ELR (cell line): ENCODE measurements at places on chromosomes 1 and 21.

DNA sequence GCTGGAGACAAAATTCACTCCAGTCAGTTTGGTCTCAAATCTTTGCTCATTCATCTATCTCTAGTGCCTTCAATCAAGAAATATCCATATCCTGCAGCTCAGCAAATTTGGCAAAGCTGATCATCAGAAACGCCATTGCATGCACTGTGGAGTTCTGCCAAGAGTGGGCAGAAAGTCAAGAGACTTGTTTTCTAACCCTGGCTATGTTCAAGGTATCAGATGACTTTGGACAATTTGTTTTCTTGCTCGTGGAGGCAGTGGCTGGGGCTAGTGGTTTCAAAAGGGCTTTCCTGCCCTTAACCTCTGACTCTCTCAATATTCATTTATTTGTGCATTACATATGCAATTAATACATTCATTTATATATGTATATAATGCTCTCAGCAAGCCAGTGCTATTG, 12.8 kb upstream of the LRRC52 start:
- DNase-seq, result no peak

GRCh38 chr21:44805226-44805625, 3.6 kb upstream of the UBE2G2 start:
- no peak for DNase-seq

- DNase-seq, result no peak
These were observed 246.9 kb downstream of the MATN1 start for GRCh38 chr1:30476476-30476875.

DNA sequence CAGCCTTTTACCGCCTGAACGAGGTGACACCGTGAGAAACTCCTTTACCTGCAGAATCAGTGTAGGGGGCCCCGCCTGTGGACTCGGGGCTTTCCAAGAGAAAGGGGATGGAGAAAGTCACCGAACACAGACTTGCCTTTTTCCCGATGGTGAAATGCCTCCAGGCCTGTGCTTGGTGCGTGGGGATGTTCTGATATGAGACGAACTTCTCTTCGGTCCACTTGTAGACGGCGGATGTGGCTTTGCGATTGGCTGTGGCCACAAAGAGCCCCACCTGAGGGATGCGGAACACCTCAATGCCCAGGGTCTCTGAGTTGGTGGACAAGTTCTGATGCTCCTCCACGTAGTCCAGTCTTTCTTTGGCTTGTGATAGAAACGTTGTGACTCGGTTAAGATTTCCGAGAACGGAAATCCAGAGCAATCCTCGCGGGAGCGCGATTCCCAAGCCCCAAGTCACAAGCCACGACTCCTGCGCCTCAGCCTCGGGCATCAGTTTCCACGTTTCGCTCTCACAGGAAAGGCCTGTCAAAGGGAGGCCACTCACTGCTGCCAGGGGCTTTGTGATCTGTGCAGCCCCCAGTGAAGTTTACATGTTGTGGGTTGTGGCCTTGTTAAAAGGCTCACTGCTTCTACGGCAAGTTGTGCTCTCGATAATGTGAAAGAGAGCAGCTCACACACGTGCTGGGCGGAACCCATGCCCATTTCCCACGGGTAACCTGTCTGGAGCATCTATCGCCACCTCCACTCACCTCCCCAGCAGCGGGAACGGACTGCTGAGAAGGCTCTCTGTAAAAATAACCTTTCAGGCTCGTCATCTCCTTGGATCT, 12.6 kb downstream of the KRTAP10-1 start:
- no peak for DNase-seq

GRCh38 chr1:158924677-158925076, 6.7 kb upstream of the PYHIN1 start:
- DNase-seq, result no peak

GRCh38 chr1:155976062-155976912, 2.1 kb downstream of the ARHGEF2 start:
- DNase-seq, result peak; percentile 63

- DNase-seq, result peak; percentile 70
These were observed 100.8 kb downstream of the UCK2 start for GRCh38 chr1:165928075-165928731.

DNA sequence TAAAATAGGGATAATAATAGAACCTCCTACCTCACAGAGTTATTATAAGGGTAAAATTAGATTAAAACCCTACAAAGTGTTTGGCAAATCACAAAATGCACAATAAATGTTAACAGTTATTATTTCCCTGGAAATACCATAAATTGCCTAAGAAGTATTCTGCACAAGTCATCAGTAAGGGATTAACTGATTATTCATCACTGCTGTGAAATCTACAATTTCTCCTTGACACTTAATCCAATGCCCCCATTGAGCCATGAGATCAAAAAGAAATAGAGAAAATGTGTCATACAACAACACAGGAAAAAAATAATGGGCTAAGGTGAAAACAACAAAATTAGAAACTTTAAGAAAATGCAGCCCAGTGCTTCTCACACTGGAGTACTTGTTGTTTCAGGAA, 6.7 kb upstream of the SEC16B start:
- no peak for DNase-seq

GRCh38 chr1:16009030-16009460, 5.0 kb downstream of the SRARP start:
- DNase-seq, result peak; percentile 79

DNA sequence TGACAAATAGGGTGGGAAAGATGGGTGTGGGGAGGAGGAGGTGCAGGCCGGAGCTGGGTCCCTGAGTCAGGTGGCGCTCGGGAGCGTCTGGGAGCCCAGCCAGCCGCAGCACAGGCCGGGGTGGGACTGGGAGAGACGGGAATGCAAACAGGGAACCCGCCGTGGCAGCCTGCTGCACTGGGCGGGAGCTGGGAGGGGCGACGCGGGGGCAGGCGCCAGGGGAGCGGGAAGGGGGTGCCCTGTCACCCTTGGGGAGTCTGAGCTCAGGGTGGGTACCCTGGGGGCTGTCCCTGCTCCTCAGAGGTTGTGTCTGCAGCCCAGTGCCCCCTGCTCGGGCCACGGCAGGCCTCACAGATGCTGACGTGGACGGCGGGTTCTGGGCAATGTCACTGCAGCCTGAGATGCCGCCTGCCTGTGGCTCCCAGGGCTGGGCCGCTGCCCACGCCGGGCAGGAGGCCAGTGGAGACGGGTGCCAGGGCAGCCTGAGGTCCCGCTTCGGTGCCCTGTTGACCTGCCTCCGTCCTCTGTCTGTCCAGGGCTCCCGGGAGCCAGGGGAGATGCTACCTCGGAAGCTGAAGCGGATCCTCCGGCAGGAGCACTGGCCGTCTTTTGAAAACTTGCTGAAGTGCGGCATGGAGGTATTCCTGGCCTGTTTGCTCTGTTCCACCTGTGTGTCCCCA, 16.6 kb upstream of the LRRC3 start:
- no peak for DNase-seq

DNA sequence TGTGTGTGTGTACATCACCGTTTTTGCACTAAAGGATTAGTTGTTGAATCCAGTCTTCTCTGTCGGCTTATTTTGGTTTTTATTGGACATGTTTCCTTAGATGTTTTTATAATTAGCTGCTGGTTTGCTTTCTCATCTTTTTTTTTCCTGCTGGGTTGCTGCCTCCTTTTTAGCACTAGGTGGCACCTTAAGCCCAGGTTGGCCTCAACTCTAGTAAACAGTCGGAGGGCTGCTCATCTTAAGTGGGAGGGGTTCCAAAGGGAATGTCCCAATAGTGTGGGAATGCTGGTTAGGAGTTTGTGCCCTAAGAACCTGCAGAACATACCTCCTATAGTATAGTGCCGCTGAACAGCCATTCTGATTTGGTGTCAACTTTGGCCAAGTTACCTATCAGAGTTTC, 570.1 kb upstream of the CXADR start:
- DNase-seq, result peak; percentile 46

GRCh38 chr1:47412437-47412836, 3.6 kb upstream of the FOXE3 start:
- no peak for DNase-seq

DNA sequence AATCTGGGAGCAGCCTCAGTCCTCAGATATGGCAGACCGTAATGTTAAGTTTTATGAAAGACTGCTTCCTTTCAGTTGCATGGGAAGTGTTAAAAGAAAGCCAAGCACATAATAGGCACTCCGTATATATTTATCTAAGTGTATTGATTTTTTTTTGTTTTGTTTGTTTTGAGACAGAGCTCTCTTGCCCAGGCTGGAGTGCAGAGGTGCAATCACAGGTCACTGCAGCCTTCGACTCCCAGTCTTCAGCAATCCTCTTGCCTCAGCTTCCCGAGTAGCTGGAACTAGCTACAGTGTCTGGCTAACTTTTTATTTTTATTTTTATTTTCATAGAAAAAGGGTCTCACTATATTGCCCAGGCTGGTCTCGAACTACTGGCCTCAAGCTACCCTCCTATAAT, 341.8 kb downstream of the USH2A start:
- no peak for DNase-seq

DNA sequence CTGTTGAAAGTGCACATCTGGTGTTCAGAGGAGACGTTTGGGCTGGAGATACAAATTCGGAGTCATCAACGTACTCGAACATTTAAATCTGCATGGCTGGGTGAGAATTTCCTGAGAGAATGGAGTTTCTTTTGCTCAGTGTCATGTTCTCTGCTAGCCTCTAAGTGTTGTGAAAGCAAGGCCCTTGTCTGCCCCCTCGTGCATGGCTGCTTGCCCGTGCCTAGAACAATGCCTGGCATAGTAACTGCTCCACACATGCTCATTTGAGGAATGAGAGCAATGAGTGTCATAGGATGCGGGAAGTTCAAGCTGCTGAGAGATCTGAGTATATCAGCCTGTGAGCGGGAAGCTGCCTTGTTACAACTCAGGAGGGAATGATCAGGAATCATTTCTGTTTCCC, 171.1 kb upstream of the CSF3R start:
- DNase-seq, result no peak

DNA sequence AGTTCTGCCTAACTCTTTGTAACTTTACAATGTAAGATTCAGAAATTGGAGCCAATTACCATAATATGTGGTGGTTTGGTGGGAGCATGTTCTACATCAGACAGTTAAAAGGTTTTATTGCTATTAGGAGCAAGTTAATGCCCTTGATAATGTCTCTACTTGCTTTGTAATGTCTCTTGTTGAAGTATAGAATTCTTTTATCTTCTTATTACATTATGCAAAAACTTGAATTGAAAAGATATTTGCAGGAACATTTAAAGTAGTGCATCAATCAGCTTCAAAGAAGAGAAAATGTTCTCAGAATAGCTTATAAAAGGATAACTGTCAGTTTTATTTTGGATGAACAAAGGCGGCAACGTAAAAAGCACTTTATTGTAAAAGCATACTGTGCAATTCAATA, 77.8 kb downstream of the RWDD3 start:
- no peak for DNase-seq

DNA sequence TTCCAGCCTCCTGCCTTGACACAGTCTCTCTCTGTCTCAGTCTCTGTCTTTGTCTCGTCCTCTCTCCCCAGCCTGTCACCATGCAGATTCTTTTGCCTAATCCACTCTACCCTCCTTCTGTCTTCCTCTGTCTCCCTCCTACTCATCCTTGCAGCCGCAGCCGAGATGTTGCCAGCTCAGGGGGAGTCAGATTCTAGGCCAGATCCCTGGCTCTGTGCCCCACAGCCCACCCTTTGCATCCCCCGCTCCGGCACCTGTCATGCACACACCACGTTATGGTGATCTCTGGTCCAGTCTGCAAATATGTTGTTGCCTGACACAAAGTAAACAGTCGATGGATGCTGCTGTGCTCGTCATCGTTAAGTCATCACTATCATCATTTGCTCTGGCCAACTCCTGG, 35.5 kb upstream of the IGSF21 start:
- no peak for DNase-seq

DNA sequence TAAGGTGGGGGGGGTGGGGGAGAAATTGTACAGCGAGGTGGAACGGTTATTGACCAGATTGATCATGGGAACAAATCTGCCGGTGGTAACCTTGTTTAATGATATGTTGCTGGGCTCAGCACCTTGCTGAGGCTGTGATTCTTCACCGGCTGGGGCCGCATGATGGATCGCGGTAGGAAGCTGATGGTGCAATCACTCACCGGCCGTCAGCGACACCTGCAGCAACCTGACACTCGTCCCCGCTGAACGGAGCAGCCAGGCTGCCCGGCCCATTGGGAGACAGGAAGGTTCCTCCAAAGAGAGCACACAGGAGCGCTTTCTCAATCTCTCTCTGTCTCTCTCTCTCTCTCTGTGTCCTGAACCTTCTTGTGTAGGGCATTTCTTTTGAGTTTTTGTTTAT, 128.5 kb upstream of the RRP15 start:
- DNase-seq, result no peak

DNA sequence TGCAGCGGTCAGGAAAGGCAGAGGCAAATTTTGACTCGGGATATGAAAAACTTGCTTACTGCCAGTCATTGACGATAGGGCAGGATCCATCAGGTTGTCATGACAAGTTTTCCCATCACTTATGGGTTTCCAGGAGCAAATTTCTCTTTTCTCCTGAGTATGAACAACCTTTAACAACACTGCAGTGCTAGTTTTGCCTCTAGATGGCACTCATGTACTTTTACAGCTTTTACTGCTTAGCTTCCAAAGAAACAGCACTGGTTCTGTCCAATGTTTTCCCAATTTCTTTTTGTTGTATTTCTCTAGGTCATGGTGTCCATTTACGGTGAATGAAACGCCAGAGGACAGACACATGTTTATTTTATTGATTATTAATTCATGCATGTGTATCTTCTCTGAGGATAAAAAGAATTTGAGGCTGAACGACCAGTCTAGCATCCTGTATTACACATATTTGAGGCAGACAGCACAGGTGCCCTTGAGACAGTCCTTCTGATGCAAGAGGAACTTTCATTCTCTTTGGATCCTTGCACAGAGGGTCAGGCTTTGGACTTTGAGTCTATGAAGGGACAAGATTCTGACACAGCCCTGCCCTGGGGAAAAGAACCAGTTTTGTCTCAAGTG, 112.3 kb upstream of the TRABD2B start:
- peak; percentile 33 for DNase-seq

- DNase-seq, result no peak
These were observed 78.9 kb downstream of the TGFBR3 start for GRCh38 chr1:91806769-91807700.

- DNase-seq, result no peak
These were observed 4.0 kb downstream of the H6PD start for GRCh38 chr1:9238550-9238949.

GRCh38 chr1:155052439-155053395, 1.6 kb downstream of the ADAM15 start:
- peak; percentile 47 for DNase-seq

- DNase-seq, result peak; percentile 25
These were observed 41.7 kb downstream of the EPB41 start for GRCh38 chr1:28956038-28956464.
